ENCODE measurements at places on chromosomes 13 and 19.

- no peak for DNase-seq
These were observed 9.3 kb upstream of the COG6 start for GRCh38 chr13:39646122-39646521.

GRCh38 chr13:46348961-46349360, 38.1 kb downstream of the RUBCNL start:
- DNase-seq = no peak

GRCh38 chr13:106736941-106737340, 169.0 kb upstream of the ARGLU1 start:
- no peak for DNase-seq

DNA sequence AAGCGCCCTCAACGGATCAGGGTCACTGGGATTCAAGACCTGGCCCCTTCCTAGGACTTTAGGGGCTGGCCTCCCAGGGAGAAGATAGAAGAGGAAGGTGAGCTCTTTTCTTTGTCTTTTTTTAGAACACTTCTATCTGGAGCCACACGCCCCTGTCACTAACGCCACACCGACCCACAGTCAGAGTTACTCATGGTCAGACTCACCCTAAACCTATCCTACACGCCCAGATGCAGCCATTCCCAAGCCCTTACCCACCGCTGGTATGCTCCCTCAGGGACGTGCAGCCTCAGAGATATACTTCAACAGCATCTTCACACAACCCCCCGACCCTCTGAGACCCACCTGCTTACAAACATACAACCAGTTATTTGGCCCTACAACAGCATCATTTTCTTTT, 29.9 kb upstream of the MUC16 start:
- DNase-seq = no peak

DNA sequence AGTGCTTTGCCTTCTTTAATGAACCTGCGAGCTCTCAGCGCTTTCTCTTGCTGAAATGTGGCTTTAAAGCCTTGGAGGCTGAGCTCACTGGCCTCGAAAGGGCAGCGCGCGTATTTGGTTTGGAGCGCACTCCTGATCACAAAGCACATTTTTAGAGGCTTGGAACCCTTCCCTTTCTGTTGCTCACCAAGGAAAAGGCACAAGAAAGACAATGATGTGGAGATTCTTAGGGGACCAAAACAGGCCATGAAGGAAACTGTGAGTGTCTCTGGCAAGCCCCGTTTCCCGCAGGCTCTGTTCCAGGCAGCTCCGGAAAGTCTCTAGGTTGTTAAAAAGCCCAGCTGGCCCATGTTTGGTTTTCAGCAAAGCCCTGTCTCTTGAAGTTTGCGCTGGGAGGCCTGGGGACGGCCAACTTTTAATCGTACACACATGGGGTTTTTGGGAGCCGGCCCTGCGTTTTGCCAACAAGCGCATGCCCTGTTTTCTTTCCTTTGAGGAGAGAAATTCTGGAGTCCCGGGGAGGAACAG, 9.4 kb upstream of the SPC24 start:
- no peak for DNase-seq

DNA sequence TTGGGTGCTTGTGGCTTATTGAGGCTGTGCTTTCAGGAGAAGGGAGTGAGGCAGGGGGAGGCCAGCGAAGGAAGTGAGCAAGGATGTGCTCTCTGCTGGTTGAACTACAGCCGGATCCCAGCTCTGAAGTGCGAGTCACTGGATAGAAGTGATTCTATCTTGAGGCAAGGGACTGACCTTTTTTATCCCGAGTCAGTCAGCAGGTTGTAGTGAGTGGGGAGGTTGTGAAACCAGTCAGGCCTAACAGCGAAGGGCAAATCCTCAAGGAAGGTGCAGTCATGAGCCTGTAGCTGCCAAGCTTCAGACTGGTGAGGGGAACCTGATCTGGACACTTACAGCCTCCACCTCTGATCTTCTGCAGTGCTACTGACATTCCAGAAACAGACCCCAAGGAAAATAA, 18.6 kb downstream of the SCEL start:
- no peak for DNase-seq

DNA sequence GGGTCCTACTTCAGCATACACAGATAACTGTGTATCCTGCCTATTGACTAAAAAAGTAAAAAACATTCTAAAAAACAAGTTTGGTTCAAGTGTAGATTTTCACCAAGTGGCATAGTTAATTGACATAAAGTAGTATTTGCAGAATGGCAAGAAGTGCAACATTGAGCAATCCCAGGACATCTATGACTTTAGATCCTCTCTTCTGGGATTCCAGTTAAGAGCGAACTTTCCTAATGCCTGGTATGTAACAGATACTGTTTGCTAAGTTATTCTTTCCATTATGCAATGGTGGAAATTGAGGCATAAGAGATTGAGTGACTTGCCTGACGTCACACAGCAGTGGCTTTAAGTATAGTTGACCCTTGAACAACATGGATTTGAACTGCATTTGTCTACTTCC, 96.1 kb downstream of the ZMYM2 start:
- no peak for DNase-seq

GRCh38 chr13:78193846-78194245, 275.2 kb upstream of the EDNRB start:
- no peak for DNase-seq

- DNase-seq = no peak
These were observed 885 bp downstream of the TGFB1 start for GRCh38 chr19:41352609-41353465.

DNA sequence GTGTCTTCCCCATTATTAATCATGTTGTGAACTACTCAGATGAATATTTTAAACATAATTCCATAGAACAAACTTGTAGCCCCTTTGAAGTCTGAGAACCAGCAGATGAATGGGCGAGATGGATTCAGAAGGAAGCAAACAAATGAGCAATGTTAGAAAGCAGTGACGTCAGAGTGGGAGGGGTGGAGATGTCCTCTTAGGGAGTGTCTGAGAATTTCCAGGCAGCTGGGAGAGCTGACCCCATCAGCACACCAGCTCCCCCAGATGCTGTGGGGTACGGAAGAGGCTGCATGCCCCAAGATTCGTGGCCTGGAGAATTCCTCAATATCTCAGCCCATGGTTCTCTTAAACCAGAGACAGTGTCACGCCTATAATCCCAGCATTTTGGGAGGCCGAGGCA, 68.6 kb downstream of the DPF1 start:
- DNase-seq = no peak

DNA sequence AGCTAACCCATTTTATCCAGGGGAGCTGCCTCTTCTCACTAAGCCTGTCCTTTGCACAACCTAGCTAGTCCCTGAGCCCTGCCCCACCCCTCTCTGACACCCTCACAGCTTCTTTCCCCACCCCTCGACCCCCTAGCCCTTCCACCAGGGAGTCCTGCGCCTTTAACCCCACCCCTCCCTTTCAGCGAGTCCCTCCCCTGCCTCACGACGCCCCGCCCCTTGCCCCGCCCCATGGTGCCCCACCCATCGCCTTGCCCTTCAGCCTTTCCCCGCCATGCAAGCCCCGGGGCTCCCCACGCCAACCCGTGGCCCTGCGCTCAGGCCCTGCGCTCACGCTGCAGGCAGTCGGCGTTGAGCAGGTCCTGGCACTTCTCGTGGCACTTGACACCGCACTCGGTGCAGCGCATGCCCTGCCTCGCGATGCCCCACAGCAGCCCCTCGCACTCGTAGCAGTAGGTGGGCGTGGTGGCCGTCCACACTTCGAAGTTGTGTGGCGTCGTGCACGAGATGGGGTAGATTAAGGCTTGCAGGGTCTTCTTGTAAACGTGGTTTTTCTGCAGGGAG, 40.0 kb downstream of the UNC13A start:
- no peak for DNase-seq

DNA sequence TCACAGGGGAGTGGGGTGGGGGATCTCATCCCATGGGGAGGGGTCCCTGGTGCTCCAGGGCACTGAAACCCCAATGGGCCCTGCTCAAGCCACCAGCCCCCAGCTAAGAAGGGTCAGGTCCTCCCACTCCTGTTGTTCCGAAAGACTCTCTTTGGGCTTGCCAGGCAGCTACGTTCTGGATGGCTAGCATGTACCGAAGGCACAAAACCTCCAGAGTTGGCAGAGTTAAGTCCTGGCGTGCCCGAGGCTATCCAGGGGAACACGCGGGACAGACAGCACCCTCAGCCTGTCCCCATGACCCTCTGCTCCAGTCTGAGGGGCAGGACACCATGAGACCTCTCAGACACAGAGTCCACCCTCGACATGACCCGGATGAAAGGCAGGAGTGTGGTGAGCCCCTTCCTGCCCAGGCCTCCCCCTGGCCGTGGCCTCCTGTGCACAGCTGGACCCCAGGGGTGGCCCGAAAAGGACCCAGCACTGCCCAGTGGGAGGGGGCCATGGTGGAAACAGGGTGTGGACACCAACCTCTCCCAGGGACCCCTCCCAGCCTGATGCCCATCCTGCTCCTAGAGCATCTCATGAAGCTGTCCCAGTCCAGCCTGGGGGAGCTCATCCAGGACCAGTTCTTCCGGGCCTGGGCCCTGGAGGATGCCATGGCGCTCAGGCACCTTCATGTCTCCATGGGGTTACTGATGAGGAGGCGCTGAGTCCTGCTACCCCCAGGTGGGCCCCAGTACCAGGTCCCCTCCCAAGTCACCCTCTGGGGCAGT, 53.0 kb upstream of the TPM4 start:
- DNase-seq = no peak

- DNase-seq = no peak
These were observed 99.4 kb downstream of the ZNF557 start for GRCh38 chr19:7168941-7169340.

DNA sequence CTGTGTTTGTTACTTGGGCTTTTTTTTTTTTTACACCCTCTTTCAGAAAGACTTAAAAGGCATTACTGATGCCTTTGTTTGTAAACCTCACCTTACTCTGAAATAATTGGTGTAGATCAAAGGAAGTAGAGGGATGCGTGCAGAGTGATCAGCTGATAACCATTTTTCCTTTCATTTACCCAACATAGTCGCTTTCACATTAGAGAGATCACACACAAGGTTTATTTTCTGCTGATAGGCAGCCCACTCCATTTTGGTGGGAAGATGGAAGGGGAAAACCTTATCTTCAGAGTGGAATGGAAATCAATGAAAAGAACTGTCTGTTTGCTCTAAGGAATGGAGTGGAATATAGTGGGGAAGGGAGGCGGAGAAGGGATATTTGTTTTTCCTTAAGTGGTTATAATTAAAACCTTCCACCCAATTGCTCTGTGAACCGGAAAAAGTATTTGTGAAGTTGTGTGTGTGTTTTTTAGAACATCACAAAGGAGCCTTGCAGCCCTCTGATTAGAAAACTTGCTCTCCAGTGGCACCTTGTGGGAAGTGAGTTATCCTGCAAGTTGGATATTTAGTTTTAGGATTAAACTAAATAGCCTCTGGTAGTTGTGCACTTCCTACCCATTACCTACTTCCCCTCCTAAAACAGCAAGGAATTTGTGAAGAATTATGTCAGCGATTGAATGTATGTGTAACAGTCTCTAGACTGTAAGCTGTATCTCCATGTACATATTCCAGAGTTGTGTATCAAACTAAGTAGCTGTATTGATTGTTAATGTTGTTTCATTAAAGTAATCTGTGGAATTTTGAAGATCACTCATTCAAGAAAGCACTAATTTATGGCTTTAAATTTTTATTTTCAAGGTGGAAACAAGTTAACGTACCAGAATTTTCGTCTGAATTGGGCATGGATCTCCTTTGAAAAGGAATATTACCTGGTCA, 76.8 kb downstream of the FREM2 start:
- no peak for DNase-seq

DNA sequence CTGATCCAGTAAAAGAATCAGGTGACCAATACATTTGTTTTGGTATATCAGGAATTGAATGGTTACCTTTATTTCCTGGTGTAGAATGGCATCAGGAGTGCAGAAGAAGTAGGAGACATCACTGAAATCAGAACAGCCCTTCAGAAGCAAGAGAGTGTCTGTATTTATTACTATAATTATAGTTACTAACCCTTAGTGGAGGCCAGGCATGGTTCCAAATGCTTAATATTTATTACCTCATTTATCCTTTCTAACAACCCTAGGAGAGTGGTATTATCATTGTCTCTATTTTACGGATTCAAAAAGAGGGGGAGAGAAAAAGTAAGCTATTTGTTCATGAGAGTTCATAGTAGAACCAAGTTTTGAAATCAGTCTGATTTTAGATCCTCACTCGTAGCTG, 1292.9 kb downstream of the PCDH9 start:
- DNase-seq = no peak

- no peak for DNase-seq
These were observed 10.3 kb upstream of the CACNG7 start for GRCh38 chr19:53898636-53899341.

GRCh38 chr13:111161601-111162600, 46.8 kb downstream of the ARHGEF7 start:
- no peak for DNase-seq

DNA sequence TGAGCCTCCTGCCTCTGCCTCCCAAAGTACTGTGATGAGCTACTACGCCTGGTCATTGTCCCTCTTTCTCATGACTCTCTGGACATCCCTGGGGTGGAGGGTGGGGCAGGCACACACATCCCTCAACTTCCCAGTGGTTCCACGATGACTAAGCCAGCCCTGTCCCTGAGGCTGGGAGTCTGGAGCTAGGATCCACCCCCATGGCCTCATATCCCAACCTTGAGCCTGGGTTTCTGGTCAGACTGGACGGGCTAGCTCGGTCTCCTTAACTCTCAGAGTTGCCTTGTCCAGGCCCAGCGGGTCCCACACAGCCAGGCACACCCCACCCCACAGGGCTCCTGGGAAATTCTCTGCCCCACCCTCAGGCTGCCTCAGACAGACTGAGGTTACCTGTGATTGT, 19.6 kb downstream of the IER2 start:
- DNase-seq = no peak

GRCh38 chr19:45075301-45076028, 813 bp downstream of the ZNF296 start:
- no peak for DNase-seq

DNA sequence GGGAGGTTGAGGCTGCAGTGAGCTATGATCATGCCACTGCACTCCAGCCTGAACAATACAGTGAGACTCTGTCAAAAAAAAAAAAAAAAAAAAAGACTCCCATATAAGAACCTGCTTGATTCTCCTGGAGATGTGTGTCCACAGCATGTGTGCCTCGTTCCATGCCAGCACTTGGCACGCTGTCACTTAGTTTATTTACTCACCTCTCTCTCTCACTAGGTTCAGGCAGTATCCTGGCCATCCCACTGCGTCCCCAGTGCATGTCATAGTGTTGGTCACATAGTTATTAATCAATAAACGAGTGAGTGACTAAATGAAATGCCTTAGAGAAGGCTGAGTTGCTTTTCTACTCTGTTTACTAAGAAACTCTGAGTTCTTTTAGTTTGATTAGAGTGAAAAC, 79.1 kb upstream of the GPR12 start:
- no peak for DNase-seq
